ENCODE measurements at places on chromosomes 7 and 10.

GRCh38 chr10:12846718-12847117, 154.8 kb downstream of the CCDC3 start:
- DNase-seq = no peak

GRCh38 chr10:35236739-35237138, 99.6 kb upstream of the CCNY start:
- DNase-seq = no peak

GRCh38 chr7:130228840-130229502, 21.3 kb downstream of the SSMEM1 start:
- no peak for DNase-seq

- no peak for DNase-seq
These were observed 236.2 kb downstream of the DGKB start for GRCh38 chr7:14666304-14666703.

DNA sequence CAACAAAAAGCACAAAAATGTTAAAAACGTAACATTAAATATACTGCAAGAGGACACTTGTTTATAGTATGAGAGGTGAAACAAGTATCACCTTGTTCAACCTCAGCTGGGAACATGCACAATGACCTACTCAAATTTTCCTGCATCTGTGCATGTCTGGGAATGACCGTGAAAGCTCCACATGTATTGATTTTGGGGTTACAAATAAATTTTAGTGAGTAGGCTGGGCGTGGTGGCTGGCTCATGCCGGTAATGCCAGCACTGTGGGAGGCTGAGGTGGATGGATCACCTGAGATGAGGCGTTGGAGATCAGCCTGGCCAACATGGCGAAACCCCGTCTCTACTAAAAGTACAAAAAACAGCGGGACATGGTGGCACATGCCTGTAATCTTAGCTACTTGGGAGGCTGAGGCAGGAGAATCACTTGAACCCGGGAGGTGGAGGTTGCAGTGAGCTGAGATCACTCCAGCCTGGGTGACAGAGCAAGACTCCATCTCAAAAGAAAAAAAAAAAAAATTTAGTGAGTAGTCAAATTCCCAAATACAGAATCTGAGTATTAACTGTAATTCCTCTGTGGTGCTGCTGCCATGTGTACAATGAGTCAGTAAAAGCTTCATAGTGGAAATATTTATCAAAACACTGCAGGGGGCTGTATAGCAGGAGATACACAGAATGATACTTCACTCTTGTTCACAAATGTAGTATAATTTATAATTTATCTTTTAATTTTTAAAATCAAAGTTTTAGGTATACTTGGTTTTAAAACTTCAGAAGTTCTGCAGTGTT, 41.1 kb downstream of the SUGCT start:
- no peak for DNase-seq

- no peak for DNase-seq
These were observed 3.4 kb downstream of the MMRN2 start for GRCh38 chr10:86953747-86954680.

DNA sequence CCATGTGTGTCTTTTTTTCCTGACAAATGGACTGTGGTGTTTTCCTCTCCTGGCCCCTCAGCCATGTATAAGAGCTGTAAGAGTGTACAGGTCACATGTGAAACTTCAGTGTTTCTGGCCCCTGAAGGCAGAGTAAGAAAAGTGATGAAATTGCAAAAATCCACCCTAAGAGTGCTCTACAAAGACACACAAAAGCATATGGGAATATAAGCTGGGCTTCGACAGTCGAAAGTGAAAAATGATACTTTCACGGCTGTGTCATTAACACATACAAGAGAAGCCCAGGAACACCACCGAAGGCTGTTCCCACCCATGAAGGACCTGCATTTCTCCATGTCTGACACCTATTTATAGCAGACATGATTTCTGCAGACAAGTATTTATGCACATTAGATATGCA, 192.2 kb downstream of the PARD3 start:
- no peak for DNase-seq

- no peak for DNase-seq
These were observed 384 bp upstream of the TMEM229A start for GRCh38 chr7:124033095-124033806.

Measured in T-helper 2 cell (primary cell).